DMS153 (cell line): ENCODE measurements at places on chromosomes 13 and 19.

- DNase-seq, result no peak
These were observed 65.8 kb downstream of the MLLT1 start for GRCh38 chr19:6213696-6214641.

GRCh38 chr19:14349426-14349825, 31.8 kb upstream of the ADGRE5 start:
- no peak for DNase-seq

DNA sequence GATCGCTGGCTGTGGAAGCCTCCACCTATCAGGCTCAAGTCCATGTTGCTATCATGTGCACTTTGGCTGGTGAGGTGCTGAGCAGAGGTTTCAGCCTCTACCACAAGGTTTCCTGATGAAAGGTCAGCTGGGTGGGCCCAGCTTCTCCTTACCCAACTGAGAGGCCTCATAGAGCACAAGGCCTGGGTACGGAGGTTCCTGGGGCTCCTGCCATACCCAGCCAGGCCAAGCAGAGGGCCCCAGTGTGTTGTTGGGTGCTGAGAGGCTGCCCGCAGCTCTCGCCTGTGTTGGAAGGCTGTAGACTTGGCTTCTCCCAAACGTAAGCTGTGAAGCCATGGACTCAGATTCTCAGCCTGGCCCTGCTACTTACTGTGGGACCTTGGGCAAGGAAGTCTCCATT, 28.2 kb downstream of the ACTN4 start:
- no peak for DNase-seq

- peak; percentile 78 for DNase-seq
These were observed 29.8 kb upstream of the SPACA7 start for GRCh38 chr13:112346173-112346898.

- DNase-seq, result no peak
These were observed 464.4 kb downstream of the COG6 start for GRCh38 chr13:40119852-40120251.

- DNase-seq, result no peak
These were observed 8.9 kb upstream of the CCDC9 start for GRCh38 chr19:47247308-47247990.

- no peak for DNase-seq
These were observed 5.7 kb downstream of the MIDN start for GRCh38 chr19:1254081-1254527.

GRCh38 chr13:93646245-93646644, 419.6 kb downstream of the GPC6 start:
- DNase-seq, result no peak

DNA sequence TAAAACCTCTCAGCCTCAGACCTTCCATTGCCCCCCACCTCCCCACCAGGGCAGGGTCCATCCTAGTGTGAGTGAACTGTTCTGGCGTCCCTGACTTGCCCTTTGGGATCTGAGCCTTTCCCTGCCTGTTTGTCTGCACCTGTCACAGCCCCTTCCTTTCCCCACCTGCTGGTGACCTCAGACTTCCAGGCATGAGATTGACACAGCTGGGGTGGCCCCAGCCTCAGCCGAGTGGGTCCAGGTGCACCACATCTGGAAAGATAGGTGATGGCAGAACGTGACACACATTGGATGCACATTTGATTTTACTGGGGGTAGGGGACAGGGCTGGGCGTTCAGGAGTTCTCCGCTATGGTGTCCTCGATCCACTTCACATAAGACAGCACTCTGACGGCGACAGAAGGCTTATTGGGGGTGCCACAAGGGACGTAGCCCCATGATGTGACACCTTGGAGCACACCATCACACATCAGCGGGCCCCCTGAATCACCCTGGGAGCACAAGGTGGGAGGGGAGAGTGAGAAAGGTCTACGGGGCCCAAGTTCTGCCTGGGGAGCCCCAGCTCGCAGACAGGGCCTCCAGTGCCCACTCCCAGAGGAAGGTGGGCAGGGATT, 4.6 kb downstream of the KLK1 start:
- DNase-seq, result no peak

- DNase-seq, result peak; percentile 83
These were observed at the start of gene TMC4 for GRCh38 chr19:54172471-54173358. Gene TMC4, minus strand, starts transcription at chr19:54173160. Its CDS starts 43 bp downstream, at chr19:54173117.

DNA sequence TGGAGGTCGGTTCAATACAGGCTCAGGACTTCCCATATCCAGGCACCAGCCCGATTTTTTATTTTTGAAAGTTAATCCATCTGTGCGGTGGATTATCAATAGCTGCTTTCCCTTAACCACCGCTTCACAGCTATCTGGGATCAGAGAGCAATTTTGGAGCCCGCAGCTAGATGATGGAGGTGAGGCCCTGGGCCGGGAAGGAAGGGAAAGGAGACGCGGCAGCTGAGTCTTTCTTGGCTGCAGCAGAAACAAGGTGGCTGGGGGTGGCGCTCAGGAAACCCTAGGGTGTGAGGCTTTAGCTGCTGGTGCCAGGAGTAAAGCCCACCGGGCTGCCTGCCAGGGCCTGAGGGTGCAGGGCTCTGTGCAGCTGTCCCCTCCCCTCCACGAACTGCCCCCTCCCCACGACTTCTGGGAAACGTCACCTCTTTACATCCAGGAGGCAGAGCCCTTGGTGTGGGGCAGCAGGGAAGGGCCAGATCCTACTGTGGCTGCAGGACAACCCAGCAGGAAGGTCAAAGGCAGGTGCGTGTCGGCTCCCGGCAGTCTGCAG, 307.0 kb downstream of the ZNF536 start:
- DNase-seq, result no peak

GRCh38 chr19:45446944-45447343, 20.9 kb upstream of the FOSB start:
- no peak for DNase-seq

GRCh38 chr13:33323801-33324510, 38.4 kb upstream of the STARD13 start:
- DNase-seq, result no peak

GRCh38 chr19:45499196-45500180, 1.2 kb downstream of the PPM1N start:
- DNase-seq, result peak; percentile 93

DNA sequence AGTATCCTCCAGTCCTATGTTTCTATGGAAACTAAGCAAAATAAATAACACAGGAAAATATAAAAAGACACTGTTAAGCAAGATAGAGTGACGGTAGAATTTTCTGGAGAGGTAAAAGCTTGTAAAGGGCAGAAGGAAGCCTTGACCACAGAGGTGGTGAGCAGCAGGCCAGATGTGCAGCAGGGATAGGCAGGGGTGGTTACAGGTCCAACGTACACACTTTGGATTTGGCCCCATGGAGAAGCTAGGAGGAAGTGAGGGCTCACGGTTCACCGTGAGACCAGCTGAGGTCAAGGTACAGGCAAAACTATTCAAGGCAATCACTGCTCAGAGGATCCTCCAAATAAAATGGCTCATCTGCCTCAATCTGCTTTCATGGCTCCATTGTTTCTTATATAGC, 242.8 kb downstream of the B3GLCT start:
- DNase-seq, result no peak

DNA sequence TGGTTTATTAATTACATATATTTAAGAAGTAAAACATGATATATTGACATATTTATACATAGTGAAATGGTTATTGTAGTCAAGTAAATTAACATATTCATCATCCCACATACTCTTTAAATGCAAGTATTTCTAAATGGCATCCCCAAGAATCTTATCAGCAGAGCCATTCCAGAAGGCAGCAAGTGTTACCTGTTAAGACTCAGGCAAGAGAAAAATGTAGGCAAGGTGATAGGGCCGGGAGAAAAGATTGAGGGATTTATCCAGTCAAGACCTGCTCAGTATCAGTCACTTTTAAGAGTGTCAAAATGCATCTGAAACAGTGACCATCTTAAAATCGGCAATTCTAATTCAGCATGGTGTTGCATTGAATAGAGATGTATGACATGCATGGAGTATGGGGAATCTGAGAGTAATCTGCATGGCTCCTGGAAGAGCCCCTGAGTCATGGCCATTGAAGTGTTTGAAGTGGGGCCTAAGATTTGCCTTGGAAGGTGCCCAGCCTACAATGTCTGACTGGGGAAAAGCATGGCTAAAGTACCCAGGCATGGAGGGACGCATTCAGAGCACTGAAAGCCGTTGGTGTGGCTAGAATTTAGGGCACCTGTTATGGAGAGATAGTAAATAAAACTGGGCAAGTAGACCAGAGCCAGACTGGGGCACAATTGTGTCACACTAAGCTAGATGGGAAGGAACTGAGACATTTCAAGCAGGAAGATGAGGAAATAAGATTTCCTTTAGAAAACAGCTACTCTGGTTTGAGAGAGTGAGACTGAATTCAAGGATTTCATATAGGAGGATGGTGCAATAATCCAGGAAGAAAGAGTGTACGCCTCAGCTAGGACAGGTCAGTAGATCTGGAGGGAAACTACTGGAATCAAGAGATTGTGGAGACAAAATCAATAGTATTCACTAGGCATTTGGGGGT, 25.0 kb upstream of the C1QTNF9B start:
- DNase-seq, result no peak

- DNase-seq, result peak; percentile 67
These were observed 2.9 kb downstream of the CILP2 start for GRCh38 chr19:19540715-19541515.

GRCh38 chr19:438416-438958, 22.3 kb downstream of the SHC2 start:
- no peak for DNase-seq

DNA sequence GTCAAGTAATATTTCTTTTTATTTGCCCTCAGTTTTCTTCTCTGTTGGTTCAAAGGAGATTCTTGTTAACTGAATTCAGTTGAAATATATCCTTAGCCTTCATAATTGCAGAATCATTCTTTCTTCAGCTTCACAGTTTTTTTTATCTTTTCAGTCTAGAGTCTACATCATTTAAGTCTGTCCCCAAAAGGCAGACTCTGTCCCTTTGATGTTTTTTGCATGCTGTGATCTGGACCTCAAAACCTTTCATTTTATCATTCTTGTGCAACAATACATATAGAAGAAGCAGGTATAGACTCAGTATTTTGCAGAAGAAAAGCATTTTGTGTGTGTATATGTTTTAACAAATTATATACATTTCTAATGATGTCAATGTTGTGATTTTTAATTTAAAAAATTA, 734.8 kb upstream of the GPC6 start:
- no peak for DNase-seq

DNA sequence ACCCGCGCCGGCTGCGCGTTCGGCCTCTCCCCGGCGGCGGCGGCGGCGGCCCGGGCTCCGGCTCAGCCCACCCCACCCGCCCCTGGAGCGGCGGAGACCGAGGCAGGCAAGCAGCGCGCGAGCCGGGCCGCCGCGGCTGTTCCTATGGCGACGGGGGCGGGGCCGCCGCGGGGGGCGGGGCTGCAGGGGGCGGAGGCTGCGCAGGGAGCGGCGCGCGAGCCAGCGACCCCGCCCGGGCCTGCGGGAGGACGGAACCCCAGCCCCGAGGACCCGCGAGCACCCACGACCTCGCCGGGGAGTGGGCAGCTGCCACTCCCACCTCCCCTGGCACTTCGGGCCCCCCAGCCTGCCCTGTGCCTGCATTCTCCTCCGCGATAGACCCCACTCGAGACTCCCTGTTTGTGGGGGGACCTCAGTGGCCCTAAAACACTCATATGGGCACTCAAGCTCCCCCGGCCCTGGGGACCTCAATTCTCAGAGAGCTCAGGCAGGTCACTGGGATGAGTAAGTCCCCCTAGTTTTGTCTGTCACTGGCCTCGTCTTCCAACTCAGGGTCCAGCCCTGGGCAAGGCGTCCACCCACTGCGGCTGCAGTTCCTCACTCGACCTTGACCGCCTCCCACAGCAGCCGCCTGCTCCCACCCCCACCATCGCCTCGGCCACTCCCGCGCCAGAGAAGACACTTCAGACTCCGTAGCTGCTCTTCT, at the start of gene CTXN1:
CTXN1 (minus strand) TSS at position 115 of the 706 bp plus-strand sequence. CDS start 597 bp downstream, outside the sequence.
- no peak for DNase-seq

- no peak for DNase-seq
These were observed 581.5 kb upstream of the KLF12 start for GRCh38 chr13:74715718-74716117.

DNA sequence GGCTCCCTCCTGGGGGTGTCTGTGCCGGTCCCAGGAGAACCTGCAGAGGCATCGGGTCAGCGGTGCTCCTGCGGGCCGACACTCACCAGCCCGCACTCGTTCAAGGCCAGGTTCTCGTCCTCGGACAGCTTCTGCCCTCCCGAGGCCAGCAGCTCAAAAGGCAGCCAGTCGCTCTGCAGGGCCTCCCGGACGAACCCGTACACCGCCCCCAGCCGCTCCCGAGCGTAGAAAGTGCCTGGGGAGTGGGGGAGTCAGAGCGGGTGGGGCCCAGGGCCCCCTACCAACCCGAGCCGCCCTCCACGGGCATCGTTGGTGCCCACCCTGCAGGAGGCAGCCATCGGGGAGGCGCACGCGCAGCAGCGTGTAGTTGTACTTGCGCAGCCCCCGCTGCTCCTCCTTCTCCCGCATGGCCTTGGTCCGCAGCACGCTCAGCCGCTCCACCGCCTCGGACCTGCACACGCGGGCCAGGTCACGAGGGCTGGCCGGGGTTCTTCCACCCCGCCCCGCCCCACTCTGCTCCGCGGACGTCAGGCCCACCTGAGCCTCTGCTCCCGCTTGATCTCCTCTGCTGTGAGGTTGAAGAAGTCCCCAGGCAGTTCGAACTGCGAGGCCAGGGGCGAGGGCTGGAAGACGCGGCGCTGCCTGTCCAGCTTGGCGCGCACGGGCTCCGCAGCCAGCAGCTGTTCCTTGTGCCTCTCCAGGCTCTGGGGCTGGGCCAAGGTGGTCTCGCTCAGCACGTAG, 11.5 kb downstream of the UBXN6 start:
- no peak for DNase-seq

DNA sequence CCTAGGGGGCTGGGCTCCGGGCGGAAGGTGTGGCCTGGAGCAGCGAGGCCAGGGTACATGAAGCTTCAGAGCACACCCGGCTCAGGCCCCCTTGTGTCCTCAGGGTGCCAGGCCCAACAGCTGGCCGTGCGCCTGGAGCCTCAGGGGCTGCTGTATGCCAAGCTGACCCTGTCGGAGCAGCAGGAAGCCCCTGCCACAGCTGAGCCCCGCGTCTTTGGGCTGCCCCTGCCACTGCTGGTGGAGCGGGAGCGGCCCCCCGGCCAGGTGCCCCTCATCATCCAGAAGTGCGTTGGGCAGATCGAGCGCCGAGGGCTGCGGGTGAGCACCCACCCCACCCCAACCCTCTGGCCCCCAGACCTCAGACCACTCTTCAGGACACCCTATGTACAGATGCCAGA, 3.2 kb downstream of the SYDE1 start:
- no peak for DNase-seq

GRCh38 chr19:39590265-39590664, 12.1 kb upstream of the LGALS13 start:
- no peak for DNase-seq

GRCh38 chr19:18322318-18322758, 538 bp downstream of the LSM4 start:
- DNase-seq, result no peak

- no peak for DNase-seq
These were observed 1487.0 kb upstream of the SLC10A2 start for GRCh38 chr13:104553186-104553585.
